ENCODE measurements at places on chromosomes 4 and X.
A peak's percentile ranks its signal among the peaks of the same experiment; 100 is the strongest.

GRCh38 chr4:103171006-103171405 is 27.1 kb downstream of the CENPE start:
- DNase-seq = no peak

- DNase-seq = peak; percentile 16
Observed at GRCh38 chr4:182189103-182189878, 53.9 kb upstream of the TENM3 start.

- DNase-seq = no peak
Observed at GRCh38 chr4:107987916-107988762, 1.6 kb upstream of the HADH start.

DNA sequence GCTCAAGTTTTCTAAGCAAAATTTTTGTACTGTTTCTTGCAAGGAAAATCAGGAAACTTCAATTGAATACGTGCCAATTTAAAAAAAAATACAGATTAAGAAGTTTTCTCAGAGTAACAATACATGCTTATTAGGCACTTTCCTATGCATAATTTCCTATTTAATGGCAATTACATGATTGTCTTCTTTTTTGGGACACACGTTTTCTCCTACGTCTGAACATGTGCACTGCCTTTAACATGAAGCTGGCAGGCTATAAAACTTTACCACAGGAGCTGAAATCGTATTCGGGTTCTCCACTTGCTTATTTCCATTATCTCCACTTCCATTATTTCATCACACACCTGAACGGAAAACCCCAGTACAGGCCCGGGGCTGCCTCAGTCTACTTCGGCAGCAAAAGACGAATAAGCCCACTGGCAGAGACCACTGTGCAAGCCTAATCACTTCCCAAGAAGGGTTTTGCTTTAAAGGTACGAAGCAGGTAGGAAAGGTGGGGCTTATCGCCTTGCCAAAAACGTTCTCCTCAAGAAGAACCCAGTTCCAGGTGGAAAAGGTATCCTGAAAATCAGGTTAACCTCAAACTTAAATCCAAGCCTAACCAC is 575 bp downstream of the RCHY1 start:
- DNase-seq = no peak

DNA sequence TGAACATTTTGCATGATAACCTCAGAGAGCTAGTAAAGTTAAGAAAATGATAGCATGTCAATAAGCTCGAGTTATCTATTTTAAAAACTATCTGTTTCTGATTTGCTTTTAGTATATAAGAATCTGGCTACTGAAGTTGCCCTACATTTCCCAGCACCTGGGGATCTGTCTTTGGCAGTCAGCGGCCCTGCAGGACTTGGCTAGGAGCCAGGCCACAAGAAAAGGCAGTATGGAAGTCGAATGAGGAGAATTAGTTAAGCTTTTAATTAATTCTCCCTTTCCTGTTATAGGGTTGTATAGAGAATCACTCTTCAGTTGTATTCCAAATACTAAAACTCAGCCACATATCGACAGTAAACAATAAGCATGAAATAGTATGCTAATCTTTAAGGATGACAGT is 22.7 kb downstream of the POU4F2 start:
- DNase-seq = no peak

GRCh38 chrX:76148041-76148665 is 24.7 kb upstream of the PBDC1 start:
- DNase-seq = no peak

GRCh38 chr4:42330002-42330592 is 67.2 kb upstream of the SHISA3 start:
- DNase-seq = no peak

DNA sequence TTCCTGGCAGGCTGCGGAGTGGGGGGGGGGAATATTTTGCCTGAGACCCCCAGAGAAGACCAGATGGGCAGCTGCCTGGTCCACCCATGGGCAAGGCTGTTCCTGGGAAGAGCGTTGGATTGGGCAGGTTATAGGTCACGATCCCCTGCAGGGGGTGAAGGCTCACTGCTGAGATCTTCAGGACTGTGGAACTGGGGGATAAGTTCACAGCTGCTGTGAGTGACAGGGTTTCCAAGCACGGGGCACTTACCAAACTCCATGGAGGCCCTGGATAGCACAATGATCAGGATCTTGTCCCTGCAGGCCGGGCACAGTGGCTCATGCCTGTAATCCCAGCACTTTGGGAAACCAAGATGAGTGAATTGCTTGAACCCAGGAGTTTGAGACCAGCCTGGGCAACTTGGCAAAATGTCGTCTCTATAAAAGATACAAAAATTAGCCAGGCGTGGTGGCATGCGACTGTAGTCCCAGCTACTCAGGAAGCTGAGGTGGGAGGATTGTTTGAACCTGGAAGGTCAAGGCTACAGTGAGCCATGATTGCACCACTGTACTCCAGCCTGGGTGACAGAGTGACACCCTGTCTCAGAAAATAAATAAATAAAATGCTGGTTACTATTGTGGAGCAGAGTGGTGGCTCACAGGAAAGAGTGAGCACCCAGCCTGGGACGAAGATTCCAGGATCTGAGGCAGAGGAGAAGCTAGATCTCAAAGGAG is 68.0 kb upstream of the HELT start:
- DNase-seq = no peak

- DNase-seq = no peak
Observed at GRCh38 chrX:100593581-100593980, 8.8 kb downstream of the TNMD start.

DNA sequence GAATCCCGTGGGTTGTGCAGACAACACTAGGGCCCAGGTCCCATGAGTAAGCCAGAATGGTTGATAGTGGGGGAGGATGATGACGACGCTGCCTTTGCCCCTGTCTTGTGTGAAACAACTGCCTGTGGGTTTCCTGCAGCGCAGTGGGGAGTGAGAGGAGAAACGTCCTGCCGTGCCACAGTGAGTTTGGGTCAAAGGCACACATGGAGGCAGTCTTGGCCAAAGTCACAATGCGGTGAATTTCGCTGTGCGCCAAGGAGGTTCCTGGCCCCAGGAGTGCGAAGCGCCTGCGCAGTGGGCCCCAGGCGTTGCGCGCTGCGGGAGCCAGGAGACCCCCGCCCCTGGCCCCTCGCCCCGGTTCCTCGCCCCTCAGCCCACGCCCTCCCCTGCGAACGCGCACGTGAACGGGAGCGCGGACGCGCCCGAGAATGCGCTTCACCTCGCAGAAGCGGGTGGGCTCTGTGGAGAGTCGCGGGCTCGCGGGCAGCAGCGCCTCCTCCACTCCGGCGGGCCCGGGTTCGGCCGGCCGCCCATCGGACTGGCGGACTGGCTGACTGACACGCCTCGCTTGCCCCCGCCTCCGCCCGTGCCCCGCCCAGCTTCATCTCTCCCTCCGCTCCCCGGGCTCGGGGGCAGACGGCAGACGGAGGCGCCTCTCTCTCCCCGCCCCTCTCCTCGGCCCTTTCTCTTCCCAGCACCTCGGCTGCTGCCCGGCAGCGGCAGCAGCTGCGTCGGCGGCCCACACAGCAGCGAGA is at the start of gene NUDT10:
TSS of gene NUDT10 (plus strand) at position 635 of the 755 bp plus-strand sequence. CDS start 144 bp downstream, outside the sequence.
- DNase-seq = no peak

GRCh38 chrX:12874581-12874980 is 7.7 kb downstream of the TLR7 start:
- no peak for DNase-seq
